ENCODE measurements at places on chromosomes 4 and X.

DNA sequence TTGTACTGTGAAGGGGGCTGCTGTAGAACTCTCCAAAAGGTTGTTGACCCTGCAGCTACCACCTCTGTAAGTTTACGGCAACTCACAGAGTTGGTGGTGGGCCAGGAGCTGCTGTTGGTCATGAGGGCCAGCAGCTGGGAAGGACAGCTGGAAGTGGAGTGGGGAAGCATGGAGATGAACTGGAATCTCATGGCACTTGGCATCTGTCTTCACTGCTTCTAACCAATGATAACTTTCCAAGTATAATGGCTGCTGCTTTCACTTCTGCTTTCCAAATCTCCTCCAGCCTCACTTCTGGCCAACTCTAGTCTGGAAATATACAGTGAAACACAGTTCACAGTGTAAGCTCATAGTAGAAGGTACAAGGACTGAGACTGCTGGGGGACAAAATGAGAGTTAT lies 126.5 kb upstream of the INTU start:
- DNase-seq = no peak

GRCh38 chr4:36288731-36289426 lies 7.5 kb downstream of the DTHD1 start:
- no peak for DNase-seq

DNA sequence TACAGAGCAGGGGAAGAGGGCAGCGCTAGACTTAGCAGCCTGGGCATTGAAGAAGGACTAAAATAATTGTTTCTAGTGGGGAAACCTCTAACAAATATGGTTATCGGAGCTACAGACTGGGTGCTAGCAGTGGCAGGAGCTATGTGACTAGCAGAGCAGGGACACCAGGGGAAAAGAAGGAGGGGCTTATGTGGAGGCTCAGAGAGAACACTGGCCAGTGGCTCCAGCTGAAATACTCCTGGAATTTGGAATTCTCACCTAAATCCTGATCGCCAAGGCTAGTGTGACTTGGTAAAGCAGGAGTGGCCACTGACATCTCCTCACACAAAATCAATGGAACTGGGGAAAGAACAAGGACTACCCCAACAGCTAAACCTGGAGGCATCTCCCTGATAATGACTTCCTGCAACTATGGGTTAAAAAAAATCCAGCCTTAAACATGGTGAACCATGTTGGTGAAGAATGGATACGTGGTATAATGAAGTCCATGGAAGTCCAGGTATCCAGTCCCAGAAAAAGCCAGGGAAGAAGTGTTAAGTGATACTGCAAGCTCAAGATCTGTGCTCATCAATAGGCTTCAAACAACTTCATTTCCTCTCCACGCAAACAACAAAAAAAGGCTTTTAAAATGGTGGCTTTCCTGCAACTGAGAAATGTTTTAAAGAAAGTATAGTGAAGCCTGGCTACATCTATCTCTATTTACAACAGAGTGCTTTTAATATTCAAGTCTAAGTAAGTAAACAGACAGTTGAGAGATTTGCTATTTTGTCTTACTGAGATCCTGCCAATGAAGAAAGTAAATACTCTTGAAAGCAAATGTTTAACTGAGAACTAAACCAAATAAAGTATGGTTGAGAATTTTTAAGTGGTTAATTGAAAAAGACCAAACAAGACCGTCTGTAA lies 1.8 kb downstream of the TAPT1 start:
- DNase-seq = peak; percentile 14

- DNase-seq = no peak
Observed at GRCh38 chr4:124990398-124990797, 277.9 kb upstream of the ANKRD50 start.

- DNase-seq = no peak
Observed at GRCh38 chr4:152448038-152448707, 87.7 kb downstream of the FBXW7 start.

- no peak for DNase-seq
Observed at GRCh38 chr4:114807759-114808404, 209.3 kb downstream of the UGT8 start.

GRCh38 chr4:37628977-37629609 lies 57.1 kb downstream of the RELL1 start:
- DNase-seq = no peak

- no peak for DNase-seq
Observed at GRCh38 chr4:185479507-185479971, 8.0 kb upstream of the CCDC110 start.

GRCh38 chr4:185142564-185142911 lies 528 bp upstream of the SLC25A4 start:
- no peak for DNase-seq

DNA sequence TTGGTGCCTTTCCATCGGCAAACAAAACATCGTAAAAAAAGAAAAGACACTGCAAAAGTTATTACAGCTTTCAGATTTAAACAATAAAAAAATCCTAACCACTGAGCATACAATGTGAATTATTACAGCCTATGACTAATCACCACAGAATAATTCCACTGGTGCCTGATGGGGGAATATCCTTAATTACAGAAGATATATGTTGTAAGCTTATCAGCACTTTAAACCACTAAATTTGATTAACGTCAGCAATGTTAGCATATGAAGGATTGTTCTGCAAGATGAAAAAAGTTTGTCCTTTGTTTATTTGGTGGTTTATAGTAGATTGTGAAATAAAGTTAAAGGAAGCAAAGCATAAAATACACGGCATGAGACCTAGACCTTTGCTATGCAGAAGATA lies 210.2 kb upstream of the ADAMTS3 start:
- no peak for DNase-seq

DNA sequence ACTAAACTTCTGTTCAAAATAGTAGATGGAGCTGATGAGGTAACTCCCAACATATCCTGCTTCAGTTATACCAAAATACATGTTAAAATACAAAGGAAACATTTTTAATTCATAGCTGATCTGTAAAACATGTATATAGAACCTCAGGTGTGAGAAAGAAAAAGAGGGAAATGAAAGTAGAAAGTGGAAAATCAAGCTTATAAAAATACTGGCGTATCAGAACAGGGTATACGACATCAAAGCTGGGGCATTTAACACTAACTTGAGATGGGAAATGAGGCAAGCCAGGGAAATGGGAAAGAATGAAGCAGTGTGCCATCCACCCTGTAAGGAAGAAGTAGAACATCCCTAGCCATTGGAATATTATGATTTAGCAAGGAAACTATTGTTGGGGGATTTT lies 767.5 kb downstream of the DMD start:
- no peak for DNase-seq

GRCh38 chr4:8152865-8153257 lies 5.8 kb downstream of the ABLIM2 start:
- no peak for DNase-seq

DNA sequence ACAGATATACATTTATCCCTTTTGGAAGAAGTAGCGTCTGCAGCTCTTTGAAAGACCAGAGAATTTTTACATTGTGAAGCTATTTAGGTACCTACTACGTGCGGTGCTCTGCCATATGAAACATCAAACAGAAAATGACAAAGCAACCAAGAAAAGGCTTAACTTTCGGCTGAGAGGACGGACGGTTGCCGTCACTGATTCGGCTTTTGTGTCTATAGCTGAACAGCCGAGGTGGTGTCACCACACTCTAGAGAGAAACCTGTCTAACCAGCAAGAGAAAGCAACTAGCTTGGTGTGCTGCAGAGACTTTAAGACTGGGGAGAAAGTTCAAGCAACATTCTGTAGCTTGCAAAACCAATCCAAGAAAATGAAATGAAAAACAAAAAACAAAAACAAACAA lies 145.5 kb downstream of the SHOX start:
- DNase-seq = no peak

DNA sequence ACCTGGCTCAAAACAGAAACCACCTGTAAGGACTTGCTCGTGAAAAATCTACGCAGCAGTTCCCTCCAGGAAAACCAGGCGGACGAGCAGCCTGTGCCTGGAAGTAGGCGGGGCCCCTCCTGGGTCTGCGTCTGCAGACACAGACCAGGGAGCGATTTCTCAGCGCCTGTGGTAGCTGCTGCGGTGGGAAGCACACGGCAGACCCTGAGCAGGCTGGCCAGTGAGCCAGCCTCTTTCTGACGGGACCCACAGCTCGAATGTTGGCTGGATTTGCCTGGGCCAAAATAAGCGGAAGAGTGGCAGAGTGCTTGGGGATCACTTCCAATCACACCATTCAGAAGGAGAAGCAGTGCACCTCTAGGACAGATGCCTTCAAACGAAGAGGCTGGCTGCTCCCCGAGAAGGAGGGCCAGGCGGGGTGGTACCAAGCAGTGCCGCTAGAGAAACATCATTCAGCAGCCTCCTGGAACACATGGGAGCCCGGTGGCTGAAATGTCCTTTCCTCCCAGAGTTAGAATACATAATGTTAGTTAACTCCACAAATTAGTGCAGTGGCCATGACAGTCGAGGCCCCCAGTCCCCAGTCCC lies 85.9 kb downstream of the GATB start:
- peak; percentile 83 for DNase-seq

All from retina (tissue), 1 donor.